ENCODE measurements at places on chromosomes 12 and 14.

- DNase-seq, result peak; percentile 44
These were observed 75.2 kb downstream of the SPRING1 start for GRCh38 chr12:116662612-116663144.

DNA sequence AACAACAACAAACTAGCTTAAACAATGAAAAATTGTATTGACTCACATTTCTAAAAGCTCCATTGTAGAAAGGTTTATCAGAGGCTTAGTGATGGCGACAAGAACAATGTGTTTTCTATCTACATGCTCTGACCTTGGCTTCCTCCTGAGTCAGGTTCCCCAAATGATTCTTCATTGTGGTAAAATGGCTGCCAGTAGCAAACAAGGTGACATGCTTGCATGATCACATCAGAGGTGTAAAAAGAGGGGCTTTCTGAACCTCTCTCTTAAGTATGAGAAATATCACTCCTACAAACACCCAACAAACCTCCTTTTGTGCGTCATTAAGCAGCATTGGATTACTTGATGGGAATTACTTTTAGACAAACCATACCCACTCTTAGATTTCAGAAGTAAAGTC is 252.4 kb upstream of the SYT1 start:
- DNase-seq, result no peak

GRCh38 chr12:108582978-108583770 is 14.7 kb downstream of the TMEM119 start:
- no peak for DNase-seq

- peak; percentile 68 for DNase-seq
These were observed 484.4 kb downstream of the ATP23 start for GRCh38 chr12:58425481-58426392.

- DNase-seq, result no peak
These were observed 21.8 kb downstream of the SH2B3 start for GRCh38 chr12:111427417-111428074.

- DNase-seq, result no peak
These were observed 8.0 kb downstream of the PLEKHG6 start for GRCh38 chr12:6318440-6318879.

GRCh38 chr14:22391908-22392565 is 197.0 kb downstream of the DAD1 start:
- DNase-seq, result peak; percentile 65

- DNase-seq, result no peak
These were observed 51.9 kb upstream of the ATF7IP start for GRCh38 chr12:14313379-14314138.

- no peak for DNase-seq
These were observed 27.4 kb downstream of the MED6 start for GRCh38 chr14:70573050-70573449.

DNA sequence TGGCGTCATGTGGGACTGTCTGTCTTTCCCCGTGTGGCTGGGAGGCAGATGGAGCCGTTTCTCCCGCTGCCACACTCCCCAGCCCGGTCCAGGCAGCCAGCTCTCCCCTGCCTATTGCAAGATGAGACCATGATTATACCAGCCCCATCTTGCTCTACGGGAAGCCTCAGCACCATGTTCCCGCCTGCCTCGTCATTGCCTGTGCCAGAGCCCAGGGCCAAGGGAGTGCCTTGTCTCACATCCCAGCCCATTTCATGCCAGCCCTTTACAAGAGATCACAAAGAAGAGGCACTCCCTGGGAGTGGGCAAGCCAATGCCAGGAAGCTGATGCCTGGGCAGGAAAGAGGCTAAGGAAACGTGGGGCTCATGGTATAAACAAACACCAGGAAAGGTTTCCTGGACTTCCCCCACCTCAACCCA is 23.9 kb downstream of the GPR68 start:
- no peak for DNase-seq

DNA sequence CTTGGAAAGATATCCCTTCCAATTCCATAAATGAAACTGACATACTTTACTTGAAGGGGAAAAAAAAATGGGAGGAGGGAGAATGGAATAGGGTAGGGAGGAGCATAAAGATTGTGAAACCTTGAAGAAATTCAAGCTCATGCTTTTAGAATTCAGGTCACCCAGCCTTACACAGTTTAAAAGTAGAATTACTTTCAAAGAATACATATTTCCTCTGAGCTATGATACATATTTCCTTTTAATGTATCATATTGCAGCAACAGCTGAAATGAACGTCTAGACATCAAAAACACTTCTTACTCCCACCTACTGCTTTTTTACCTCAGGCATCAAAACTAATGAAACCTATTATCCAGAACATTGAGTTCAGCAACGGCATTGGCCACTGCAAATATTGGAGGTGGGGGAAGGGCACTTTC is 156.0 kb downstream of the MED13L start:
- peak; percentile 50 for DNase-seq

DNA sequence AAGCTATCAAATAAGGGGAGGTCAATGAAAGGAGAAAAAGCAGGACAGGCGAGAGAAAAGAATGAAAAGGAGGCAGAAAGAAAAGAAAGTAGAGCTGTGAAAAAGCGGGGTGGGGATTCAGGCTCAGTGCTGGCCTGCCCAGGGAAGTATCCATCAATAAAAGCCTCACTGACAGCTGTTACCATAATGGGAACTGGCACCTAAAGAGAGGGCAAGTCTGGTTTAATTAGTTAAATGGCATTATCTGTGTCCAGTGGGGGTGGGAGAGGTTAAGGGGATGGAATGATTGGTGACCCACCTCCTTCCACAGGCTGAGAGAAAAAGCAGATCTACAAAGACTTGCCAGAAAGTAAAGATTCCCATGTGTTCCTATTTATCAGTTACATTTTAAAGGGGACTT is 7.4 kb downstream of the SALL2 start:
- no peak for DNase-seq

GRCh38 chr12:102438047-102438826 is 42.1 kb downstream of the IGF1 start:
- DNase-seq, result peak; percentile 17

- no peak for DNase-seq
These were observed 105.2 kb upstream of the RPH3A start for GRCh38 chr12:112686373-112686772.

DNA sequence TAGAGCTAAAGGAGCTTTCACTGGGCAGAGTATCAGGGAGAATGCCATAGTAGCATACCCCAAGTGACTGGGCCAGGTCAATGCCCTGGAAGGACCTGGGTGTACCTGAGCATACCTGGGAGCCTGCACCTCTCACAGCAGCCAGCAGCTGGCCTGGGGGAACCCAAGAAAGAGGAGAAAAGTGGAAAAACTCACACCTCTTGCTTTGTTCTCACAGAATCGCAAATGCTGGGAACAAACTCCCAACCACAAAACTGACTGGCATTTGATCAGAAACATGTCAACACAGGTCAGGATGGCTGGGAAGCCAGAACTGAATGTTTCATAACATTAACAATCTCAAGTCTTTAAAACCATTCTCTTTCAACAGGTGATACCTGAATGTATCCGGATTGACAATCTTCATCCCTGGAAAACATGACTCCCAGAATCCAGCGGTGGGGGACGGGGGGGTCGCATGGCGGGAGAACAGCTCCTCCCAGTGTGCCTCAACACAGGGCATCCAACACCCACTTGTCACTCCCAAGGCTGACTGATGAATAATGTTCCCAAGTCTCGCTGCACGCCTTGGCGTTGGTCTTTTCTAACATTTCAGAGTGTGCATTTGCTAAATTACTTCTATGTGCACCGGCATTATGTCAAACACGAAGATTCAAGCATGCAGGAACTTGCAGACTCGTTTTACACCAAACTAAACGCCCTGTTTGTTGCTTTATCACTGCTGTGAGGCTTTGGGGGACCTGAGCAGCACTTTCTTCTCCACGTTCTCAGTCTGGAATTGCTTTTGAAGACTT is 7.9 kb downstream of the FOXN3 start:
- no peak for DNase-seq

DNA sequence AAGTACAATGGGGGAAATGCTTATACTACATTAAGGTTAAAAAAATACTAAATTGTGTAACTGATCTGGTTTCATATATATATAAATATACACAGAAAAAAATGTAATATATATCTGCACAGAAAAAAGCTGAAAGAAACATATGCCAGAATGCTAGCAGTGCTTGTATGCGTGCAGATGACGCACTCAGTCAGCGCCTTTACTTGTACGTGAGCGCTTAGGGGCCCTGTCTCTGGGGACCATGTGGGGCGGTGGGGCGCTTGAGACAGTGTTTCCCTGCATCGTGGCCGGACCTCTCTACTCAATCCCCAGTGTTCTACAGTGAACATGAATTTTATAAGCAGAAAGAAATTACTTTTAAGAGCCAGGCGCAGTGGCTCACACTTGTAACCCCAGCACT is 7.0 kb downstream of the ANKRD9 start:
- DNase-seq, result no peak
